ENCODE measurements at places on chromosomes 16 and 17.

- no peak for DNase-seq
Observed at GRCh38 chr17:14427900-14428647, 127.2 kb downstream of the HS3ST3B1 start.

GRCh38 chr17:49422714-49423113 is 8.0 kb upstream of the PHB1 start:
- DNase-seq: no peak

- no peak for DNase-seq
Observed at GRCh38 chr17:77476498-77476897, 335.7 kb downstream of the SEC14L1 start.

DNA sequence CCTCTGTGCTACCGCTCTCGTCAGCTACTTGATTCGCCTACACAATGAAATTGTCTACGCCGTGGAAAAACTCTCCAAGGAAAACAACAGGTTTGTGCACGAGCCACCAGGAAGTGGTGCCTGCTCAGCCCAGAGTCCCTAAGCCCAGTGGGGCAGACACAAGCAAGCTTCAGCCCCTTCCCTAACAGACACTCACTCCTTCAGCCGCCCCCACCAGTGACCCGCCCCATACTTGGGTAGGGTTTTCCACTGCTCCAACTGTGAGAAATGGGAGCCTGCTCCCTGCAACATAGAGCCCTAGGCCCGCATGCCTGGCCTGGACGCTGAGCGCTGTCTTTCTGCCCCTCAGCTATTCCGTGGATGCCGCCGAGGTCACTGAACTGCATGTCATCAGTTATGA is 28.6 kb upstream of the ENDOV start:
- no peak for DNase-seq

GRCh38 chr16:12965274-12965804 is 63.9 kb downstream of the SHISA9 start:
- DNase-seq: peak; percentile 95

GRCh38 chr16:49545741-49546448 is 172.3 kb downstream of the C16orf78 start:
- DNase-seq: no peak

GRCh38 chr17:76432004-76432403 is 20.9 kb downstream of the UBE2O start:
- no peak for DNase-seq

GRCh38 chr17:30805944-30806456 is 18.5 kb downstream of the CRLF3 start:
- DNase-seq: no peak

- no peak for DNase-seq
Observed at GRCh38 chr16:52411011-52411410, 135.9 kb downstream of the TOX3 start.

DNA sequence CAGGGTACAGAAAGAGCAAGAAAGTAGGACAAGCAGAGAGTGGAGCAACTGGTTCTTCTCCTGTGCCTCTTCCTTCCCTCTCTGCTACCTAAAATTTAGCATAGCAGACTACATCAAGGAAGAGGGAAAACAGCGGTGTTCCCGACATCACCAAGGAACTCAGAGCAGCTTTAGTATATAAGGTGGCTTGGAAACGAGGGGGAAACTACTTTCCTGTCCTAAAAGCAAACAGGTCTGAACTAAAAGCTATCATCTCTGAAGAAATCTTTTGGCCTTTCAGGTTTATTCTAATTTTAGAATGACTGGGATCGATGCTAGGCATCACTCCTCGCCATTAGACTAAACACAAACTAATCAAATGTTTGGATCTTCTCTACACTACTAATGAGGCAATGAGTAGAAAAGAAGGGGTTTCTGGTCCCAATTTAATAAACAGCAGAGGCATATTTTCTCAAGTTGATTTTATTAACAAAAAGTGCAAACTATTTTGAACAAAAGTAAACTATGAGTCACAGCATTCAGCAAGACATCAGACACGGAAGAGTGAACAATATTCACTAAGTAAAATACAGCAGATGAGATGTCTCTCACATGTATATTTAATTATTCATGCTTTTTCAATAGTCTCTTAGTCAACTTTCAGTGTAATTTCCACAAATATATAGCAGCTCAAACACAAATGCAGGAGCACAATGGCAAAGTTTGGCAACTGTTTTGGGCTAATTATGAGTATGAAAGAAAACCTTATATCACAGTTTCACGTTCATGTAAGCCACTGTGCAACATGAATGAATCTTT is 108.7 kb downstream of the TRIM37 start:
- no peak for DNase-seq

- no peak for DNase-seq
Observed at GRCh38 chr17:16479264-16479663, 12.7 kb downstream of the LRRC75A start.

DNA sequence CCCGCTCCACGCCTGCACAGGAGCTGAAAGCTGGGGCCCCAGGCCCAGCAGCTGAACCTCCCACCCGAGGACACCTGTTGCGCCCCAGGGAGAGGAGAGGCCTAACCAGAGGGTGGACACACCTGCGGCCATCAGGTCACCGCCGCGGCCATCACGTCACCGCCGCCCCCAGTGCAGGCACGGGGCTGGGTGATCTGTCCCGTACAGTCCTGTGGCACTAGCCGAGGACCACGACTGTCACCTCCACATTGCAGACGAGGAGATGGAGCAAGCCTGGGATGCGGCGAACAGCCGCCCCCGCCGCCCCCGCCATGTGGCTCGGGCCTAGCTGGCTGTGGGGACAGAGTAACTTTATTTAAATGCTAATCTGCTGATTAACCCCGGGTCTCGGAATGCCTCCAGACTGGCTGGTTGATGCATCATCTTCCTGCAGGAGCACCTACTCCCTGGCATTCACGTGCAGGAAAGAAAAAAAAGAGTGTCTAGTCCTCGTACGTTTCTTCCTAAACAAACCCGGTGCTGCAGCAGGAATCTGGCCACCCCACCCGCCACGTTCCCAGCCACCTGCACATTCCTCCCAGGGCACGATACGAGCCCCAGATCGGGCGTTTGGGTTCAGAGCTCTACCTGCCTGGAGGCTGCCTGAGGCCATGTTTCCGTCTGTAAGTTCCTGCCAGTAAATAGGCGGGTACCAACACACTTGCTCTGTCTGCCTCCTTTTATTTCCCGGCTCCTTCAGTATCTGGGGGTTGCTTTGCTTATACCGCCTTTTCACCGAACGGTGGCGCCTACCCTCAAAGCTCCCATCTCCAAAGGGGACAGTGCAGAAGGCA is 29.9 kb downstream of the PIEZO1 start:
- no peak for DNase-seq

GRCh38 chr16:86995456-86995855 is 321.7 kb downstream of the C16orf95 start:
- no peak for DNase-seq

- no peak for DNase-seq
Observed at GRCh38 chr16:49470513-49470991, 96.9 kb downstream of the C16orf78 start.

- DNase-seq: no peak
Observed at GRCh38 chr16:12061336-12062055, 85.0 kb downstream of the SNX29 start.

DNA sequence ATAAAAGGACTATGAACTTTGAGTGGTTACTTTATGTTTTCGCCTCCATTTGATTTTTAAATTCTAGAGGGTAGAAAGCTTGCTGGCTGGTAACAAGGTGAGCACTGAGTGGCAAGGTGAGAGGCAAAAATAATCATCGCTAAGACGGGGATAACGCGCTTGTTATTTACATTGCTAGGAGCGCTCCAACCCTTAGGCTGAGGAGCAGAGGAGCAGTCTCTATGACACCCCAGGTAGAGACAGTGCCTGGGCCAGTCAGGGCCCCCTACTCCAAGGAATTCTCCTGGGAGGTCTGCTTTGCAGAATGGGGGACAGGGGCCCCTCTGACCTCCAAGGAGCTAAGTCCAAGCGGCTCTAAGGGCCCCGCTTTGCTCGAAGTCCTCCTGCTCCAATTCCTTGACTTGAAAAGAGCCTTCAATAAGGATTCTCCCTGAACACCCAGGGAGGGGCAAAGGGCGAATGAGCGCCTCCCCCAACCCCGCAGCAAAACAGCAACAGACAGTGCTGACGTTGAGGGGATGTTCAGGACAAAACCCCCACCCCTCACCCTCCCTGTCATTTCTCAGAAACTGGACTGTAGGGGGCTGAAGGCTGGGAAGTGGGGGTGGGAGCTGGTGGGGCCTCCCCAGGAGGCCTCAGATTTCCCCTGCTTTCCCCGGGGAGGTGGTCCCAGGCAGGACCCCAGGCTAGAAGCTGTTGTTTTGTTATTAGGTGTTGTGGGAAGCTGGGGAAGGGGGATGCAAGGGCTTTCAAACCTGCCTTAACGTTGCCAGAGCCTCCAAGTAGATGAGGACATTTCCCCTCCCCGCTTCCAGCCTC is 10.2 kb upstream of the FOXF1 start:
- no peak for DNase-seq

DNA sequence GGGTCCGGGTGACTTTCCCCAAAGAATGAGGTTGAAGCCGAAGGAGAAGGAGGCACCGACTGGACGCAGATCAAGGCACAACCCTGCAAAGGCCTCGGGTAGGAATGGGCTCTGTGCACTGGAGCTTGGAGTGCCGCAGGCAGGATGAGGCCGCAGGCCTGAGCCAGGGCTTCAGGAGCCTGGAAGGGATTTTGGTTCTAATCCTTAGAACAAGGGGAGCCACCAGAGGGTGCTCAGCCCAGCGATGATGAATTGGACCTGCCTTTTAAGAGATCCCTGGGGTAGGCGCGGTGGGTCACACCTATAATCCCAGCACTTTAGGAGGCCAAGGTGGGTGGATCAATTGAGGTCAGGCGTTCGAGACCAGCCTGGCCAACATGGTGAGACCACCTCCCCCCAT is 8.1 kb downstream of the CIBAR2 start:
- DNase-seq: no peak

GRCh38 chr16:17510567-17510966 is 39.8 kb upstream of the XYLT1 start:
- DNase-seq: no peak

GRCh38 chr16:87851141-87851587 is 18.1 kb downstream of the SLC7A5 start:
- DNase-seq: no peak

GRCh38 chr16:17836868-17837602 is 366.3 kb upstream of the XYLT1 start:
- no peak for DNase-seq

DNA sequence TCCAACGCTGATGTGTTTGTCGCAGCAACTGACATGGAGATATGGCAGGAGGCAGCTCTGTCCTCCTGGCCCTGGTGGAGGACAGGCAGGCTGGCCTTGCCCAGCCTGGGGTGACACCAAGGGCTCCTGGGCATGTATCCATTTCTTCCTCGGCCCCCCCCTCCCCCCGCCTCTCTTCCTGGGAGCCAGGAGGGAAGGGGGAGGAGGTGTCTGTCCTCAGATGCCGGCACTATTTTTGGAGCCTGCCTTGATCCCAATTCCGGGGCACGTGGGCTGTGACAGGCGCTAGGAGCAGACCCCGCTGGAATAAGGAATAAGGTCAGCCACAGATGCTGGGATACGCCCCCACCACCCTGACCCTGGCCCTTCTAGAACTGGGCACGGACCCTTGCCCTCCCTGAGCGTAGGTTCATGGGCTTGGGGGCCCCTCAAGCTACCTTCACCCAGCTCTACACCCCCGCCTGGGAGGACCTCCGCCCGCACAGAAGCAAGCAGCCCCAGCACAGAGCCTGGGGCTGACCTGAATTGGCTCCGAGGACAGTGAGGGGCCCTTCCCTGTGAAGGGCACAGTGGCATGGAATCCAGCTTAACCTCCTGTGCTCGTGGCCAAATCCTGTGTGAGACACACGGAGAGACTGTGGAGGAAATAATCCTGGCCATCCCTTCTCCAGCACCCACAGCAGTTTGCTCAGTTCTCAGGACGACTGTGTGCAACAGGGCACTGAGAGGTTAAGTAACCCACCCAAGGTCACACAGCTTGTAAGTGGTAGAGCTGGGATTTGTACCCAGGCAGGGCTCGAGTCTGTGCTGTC is 24.1 kb downstream of the SEC14L5 start:
- DNase-seq: no peak

DNA sequence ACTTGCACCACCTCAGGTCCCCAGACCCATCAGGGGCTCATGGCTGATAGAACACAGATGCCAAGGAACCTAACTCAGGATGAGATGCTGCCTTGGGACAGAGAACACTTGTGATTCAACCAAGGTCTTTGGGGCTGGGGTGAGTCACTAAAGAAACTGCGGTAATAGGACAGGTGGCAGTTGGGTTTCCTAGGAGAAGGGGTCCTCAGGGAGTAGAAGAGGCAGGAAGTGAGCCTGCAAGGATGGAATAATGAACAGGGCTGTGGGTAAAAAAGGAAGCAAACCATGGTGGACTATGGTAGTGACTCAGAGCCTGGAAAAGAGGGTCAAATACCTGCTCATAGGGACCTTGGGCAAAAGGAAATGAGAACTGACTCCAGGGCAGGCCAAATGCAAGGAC is 6.5 kb upstream of the PNPO start:
- DNase-seq: peak; percentile 54

DNA sequence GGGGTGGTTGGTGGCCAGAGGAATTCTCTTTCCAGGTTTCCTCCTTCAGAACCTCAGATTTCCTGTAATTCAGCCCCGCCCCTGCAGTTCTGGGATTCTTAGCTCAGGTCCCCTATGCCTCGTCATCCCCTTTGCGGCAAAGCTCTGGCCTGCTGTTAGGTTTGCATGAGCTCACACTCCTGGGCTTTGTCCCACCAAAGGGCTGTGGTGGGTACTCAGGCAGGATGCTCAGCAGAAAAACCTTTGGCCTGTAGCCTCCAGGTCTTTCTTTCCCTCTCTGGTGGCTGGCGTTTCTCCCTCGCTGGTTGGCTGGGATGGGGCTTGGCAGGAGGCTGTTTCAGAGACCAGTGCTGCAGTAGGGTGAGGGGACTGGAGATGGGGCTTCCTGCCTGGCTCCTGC is 9.6 kb upstream of the PLEKHG4 start:
- no peak for DNase-seq

DNA sequence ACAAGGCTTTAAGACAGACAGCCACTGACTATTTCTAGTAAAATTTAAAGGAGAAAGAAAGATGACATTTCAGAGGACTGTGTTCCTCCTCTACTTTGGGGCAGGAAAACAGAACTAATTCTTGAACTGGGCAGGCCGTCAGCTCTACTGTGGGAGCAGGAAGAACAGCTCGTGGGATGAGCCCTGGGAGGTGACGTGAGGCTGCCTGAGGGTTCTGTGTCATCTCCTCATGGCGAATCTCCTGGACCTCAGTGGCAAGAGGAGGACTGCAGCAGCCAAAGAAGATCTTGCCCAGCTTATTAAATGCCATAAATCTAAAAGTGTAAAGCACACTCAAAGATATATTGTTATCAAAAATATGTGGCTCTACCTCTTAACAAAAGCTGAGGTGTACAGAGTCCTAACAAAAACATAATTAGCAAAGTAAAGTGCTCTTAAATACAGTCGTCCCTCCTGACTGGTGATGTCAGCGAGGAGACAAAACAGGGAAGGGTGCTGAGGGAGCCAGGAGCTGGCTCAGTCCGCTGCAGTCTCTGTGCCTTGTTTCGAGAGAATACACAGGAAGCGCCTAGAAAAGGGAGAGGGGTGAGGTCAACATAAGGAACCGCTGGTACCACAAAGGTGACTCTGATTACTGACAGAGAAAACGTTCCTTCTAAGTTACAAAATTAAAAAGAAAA is 58.0 kb downstream of the CREBBP start:
- DNase-seq: no peak

- no peak for DNase-seq
Observed at GRCh38 chr17:18318117-18318516, 3.0 kb downstream of the SMCR8 start.

- no peak for DNase-seq
Observed at GRCh38 chr17:82913304-82914043, 73.7 kb upstream of the ZNF750 start.

All from NCI-H2171 treated with DMSO at 0.1 percent for 48 hours (cell line).